ENCODE measurements at places on chromosomes 16 and 17. TPM values are rescaled to one million over a fixed set of nuclear protein-coding genes. Genes with fewer than 3 reads are reported as not detected.

DNA sequence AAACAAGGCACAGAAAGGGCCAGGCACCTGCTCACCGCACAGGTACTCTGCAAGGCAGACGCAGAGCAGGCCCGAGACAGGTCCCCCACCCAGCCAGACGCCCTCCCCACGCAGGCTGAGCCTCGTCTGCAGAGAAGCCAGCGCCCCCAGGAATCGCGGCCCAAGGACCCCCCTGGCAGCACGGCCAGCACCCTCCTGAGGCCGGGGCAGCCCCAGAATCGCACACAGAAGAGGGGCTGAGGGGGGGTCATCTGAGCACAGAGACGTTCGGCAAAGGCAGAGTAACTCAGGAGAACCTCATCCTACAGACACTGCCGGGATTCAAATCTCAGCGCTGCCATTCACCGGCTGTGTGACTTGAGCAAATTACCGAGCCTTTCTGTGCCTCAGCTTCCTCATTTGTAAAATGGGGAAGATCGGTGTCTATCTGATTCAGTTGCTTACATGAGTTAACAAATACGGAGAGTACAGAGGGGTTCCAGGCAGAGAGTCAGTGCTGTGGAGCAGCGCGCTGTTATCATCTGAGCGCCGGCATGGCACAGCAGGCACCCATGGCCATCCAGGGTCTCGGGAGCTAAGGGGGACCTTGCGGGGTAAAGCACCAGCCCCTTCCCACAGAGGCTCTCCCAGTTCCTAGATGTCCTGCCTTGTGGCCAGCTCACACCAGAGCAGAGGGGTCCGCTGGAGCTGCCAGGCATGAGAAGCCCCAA lies 10.4 kb downstream of the EMC6 start:
- DNase-seq: peak; percentile 47
- no peaks in the 10 kb centered on the region for H3K36me3 ChIP-seq
- no peaks in the 10 kb centered on the region for H3K4me1 ChIP-seq
- H3K27ac ChIP-seq: no peak overlapping the region
- H3K4me3 ChIP-seq: no peak overlapping the region
- H3K27me3 ChIP-seq: no peaks in the 10 kb centered on the region

DNA sequence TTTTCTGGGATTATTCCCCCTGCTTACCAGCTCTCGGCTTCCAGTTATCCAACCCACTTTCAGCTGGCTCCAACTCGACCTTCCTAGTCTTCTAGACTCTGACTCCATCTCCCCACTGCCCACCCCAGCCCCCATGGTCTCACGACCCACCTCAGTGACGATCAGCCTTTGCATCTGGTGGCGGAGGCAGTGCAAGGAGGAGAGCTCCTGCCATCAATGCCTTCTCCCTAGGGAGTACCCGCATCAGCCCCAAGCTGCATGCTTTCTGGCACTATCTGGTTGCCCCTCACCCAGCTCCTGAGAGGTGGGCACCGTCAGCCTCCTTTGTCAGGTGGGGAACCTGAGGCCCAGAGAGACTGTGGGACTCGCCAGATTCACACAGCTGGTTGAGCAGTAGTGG lies 72.6 kb upstream of the RPL38 start:
- no peaks in the 10 kb centered on the region for H3K27me3 ChIP-seq
- no peaks in the 10 kb centered on the region for H3K36me3 ChIP-seq
- no peak for DNase-seq
- no peak overlapping the region for H3K4me3 ChIP-seq

G6PC1 gene
- not detected for total RNA-seq

- H3K27ac ChIP-seq: no peak overlapping the region
- no peak for DNase-seq
- peaks cover 2% of the 10 kb centered on the region for H3K4me1 ChIP-seq
- no peaks in the 10 kb centered on the region for H3K36me3 ChIP-seq
- H3K27me3 ChIP-seq: no peaks in the 10 kb centered on the region
- no peak overlapping the region for H3K4me3 ChIP-seq
Measured at GRCh38 chr16:1034230-1035065, 38.1 kb upstream of the SSTR5 start.

DNA sequence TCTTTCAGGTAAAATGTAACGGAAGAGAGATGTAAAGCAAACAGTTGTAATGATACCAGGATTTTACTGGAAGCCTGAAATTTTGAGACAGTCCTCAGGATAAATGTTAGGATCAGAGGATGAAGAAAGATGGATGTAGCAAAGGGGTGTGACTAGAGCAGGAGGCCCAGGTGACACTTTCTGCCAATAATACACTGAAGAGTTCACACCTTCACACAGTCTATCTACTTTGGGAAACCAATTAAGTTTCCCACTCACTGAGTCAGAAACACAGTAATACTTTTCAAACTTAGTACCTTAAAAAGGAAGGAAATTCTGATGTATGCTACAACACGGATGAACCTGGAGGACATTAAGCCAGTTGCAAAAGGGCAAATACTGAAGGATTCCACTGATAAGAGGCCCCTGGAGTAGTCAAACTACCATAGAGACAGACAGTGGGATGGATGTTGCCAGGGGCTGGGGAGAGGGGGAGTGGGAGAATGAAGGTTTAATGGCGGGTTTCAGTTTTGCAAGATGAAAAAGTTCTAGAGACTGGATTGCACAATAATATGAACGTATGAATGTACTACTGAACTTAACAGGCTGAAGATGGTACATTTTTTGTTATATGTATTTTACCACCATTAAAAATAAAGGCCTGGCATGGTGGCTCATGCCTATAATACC lies 62.3 kb downstream of the CYTH1 start:
- peaks cover 3% of the 10 kb centered on the region for H3K27me3 ChIP-seq
- DNase-seq: no peak
- no peak overlapping the region for H3K4me3 ChIP-seq
- H3K4me1 ChIP-seq: peaks cover 44% of the 10 kb centered on the region

GRCh38 chr17:72187556-72187955 lies 66.7 kb downstream of the SOX9 start:
- no peak overlapping the region for H3K4me3 ChIP-seq
- no peak overlapping the region for H3K27ac ChIP-seq
- H3K27me3 ChIP-seq: no peaks in the 10 kb centered on the region
- H3K36me3 ChIP-seq: no peaks in the 10 kb centered on the region
- peaks cover 8% of the 10 kb centered on the region for H3K4me1 ChIP-seq

- no peaks in the 10 kb centered on the region for H3K27me3 ChIP-seq
- no peaks in the 10 kb centered on the region for H3K4me1 ChIP-seq
- no peak for DNase-seq
Measured at GRCh38 chr17:50770346-50770745, 3.0 kb upstream of the ANKRD40CL start.

YBX2 gene
- total RNA-seq: 27.6 TPM

DNA sequence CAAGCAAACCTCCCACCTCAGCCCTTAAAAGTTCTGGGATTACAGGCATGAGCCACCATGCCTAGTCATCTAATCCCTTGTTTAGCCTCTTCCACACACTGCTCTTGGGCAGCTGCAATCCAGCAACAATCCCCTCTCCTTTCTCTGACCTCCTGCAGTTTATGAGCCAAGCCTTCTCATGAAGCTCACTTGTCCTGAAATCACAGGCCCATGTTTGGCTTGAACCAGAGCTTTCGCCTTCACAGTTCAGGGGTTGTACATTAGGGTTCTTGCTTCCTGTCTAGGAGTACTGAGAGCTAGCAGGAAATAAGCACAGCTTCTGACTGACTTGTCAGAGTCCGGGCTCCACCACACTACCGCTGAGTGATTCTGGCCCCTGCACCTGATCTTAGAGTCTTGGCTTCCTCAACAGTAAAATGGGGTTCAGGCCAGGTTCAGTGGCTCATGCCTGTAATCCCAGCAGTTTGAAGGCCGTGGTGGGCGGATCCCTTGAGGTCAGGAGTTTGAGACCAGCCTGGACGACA lies 16.3 kb downstream of the ERAL1 start:
- no peak for DNase-seq
- no peak overlapping the region for H3K4me3 ChIP-seq
- no peak overlapping the region for H3K27ac ChIP-seq

GRCh38 chr17:56506349-56506748 lies 87.2 kb upstream of the NOG start:
- H3K36me3 ChIP-seq: no peaks in the 10 kb centered on the region
- no peak overlapping the region for H3K4me3 ChIP-seq
- H3K27me3 ChIP-seq: no peaks in the 10 kb centered on the region
- no peak for DNase-seq
- no peaks in the 10 kb centered on the region for H3K4me1 ChIP-seq
- no peak overlapping the region for H3K27ac ChIP-seq

ERI2 gene
- 12.6 TPM for total RNA-seq

GRCh38 chr17:8692916-8693315 lies 51.7 kb downstream of the CCDC42 start:
- H3K4me3 ChIP-seq: no peak overlapping the region
- no peaks in the 10 kb centered on the region for H3K36me3 ChIP-seq
- no peak overlapping the region for H3K27ac ChIP-seq

GRCh38 chr16:72149676-72150464 lies 22.1 kb downstream of the PMFBP1 start:
- no peaks in the 10 kb centered on the region for H3K4me1 ChIP-seq
- H3K36me3 ChIP-seq: no peaks in the 10 kb centered on the region
- H3K27ac ChIP-seq: no peak overlapping the region
- H3K4me3 ChIP-seq: no peak overlapping the region
- no peak for DNase-seq

DNA sequence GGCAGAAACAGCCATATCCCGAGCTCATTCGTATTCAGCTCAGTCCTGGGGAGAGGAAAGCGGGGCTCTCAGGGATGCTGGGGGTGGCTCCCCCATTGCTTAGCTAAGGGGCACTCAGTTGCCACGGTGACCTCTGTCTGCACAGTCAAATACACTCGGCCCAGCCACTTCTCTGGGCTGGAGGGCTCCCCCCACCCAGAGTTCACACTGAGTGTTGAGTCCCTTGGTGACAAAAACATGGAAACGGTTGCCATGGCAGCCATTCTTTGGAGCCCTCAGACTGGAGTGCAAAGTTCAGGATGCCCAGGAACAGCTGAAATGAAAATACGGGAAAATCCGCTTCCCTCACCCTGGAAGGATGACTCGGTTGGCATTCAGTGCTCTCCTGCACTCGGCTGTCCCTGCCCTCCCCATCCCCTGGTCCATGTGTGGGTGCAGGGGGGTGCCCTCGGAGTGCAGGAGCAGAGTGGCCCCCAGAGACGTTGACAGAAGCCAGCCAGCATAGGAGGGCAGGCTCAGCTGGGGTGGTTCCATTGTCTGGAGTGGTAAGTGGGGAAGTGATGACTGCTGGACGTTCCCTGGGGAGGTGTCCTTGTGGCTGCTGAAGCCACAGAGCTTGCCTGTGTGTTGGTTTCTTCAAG lies 216.5 kb downstream of the NTN1 start:
- H3K4me3 ChIP-seq: no peak overlapping the region
- no peak overlapping the region for H3K27ac ChIP-seq
- peaks cover 10% of the 10 kb centered on the region for H3K27me3 ChIP-seq
- H3K36me3 ChIP-seq: no peaks in the 10 kb centered on the region

GRCh38 chr17:64115043-64115698 lies 14.8 kb downstream of the ERN1 start:
- H3K4me3 ChIP-seq: no peak overlapping the region
- no peaks in the 10 kb centered on the region for H3K36me3 ChIP-seq
- H3K27ac ChIP-seq: no peak overlapping the region
- no peaks in the 10 kb centered on the region for H3K27me3 ChIP-seq
- no peaks in the 10 kb centered on the region for H3K4me1 ChIP-seq

DNA sequence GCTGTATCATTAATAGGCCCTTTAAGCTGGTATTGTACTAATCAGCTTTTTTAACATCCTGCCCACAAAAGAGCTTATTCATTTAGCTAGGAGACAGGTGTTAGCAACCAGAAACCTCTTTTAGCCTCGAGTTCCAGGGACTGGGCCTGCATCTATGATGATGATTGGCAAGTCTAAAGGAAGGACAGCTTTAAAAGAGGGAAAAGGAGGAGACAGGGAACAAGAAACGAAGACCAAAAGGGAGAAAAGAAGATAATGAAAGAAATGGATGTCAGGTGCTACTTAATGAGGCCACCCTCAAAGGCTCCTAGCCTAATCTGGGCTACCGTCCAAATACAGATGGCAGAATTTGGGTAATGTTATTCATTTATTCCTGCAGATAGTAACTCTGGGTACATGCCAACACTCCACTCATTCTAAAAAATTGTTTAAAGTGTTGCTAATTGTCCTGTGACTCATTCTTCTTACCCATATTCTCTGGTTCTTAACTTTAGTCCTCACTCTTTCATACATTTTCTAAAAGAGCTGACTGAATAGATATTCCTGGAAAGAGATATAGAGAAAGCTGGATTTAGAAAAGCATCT lies 18.7 kb upstream of the RFFL start:
- H3K27me3 ChIP-seq: no peaks in the 10 kb centered on the region
- no peak overlapping the region for H3K4me3 ChIP-seq
- H3K4me1 ChIP-seq: peaks cover 5% of the 10 kb centered on the region
- no peak for DNase-seq

Data from H1 (cell line).